ENCODE measurements at places on chromosomes 2 and 18.

GRCh38 chr18:6807515-6808257, 78.2 kb downstream of the ARHGAP28 start:
- DNase-seq = no peak

DNA sequence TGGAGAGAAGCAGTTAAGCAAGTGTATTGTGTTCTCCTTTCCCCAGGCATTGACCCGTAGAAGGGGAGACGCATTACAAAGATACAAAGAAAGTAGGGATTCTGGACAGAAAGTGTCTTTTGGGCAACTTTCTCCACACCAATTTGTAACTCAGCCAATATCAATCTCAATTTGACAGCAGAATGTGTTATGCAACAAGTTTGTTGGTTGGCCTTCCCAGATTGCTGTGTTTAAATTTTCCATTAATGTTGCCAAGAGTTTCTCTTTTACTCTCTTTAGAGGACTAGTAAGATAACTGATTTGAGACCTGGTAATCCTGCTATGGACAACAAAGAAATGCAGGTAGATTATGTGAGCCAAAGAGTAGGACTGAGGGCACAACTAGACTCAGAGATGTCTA, 279.6 kb downstream of the ZNF804A start:
- no peak for DNase-seq

DNA sequence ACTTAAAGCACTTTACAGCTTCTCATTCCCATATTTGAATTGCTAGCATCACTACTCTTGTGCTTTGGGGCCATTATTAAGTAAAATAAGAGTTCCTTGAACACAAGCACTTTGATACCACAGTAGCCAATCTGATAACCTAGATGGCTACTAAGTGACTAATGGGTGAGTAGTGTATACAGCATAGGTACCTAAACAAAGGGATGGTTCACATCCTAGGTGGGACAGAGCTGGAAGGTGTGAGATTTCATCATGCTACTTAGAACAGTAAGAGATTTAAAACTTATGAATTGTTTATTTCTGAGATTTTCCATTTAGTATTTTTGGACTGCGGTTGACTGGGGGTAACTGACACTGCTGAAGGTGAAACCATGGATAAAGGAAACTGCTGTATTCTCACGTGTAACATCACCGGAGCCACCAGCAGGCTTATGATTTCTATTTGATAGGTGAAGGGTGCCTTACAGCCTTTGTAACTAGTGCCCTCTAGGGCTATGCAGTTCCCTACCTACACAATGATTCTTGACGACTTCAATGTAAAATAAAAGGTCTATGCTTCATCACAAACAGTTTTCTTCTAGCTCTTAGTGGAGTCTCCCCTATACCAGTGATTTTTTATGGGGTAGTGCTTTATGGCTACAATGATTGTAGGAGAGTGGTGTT, 22.1 kb upstream of the CRIM1 start:
- no peak for DNase-seq

DNA sequence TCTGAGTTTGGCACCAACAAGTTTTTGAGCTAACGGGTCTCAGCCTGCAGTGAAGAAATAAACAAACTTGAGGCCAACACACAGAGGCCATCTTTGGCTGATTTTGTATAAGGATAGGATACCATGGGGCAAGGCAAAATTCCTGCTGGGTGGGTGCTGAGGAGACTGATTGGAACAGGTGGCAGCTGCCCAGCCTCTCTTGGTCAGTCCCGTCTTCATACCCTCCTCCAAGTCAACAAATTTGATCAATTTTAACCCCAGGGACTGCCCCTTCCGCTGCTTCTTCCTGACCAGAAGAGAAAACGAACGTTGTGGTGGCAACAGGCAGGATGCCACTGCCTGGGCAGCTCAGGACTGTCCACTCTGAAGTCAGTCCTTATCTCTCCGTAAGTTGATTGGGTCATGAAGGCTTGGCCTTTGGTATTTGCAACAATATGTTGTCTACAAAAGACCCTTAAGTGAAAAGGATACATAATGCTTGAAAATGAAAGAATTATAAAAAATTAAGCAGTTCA, 139.3 kb downstream of the SPP2 start:
- DNase-seq = no peak

- DNase-seq = no peak
Observed at GRCh38 chr2:10169581-10169980, 47.0 kb downstream of the RRM2 start.

GRCh38 chr2:199144036-199144435, 313.7 kb downstream of the SATB2 start:
- no peak for DNase-seq

GRCh38 chr2:69168144-69168813, 155.3 kb downstream of the ANTXR1 start:
- no peak for DNase-seq

DNA sequence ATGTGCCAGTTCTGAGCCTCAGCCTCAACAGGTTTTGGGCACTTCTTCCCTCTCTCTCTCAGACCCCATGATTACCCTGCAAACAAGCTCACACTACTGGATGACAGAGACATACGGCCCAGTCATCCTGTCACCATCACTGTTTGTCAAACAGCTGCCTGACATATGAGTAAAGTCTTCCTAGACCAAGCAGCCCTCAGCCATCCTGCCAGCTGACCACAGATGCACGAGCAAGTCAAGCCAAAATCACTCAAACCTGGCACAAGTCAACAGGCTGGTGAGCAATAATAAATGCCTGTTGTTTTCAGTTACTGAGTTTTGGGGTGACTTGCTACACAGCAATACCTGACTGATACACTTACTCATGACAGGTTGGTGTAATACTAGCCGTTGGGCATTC, 75.5 kb upstream of the KLF7 start:
- DNase-seq = no peak

All from amygdala (tissue), 56 donors.